ENCODE measurements at places on chromosomes 1 and 21. TPM values are rescaled to one million over a fixed set of nuclear protein-coding genes. Genes with fewer than 3 reads are reported as not detected.

The ERI3 gene
- polyA plus RNA-seq, result 93.2 TPM

The IL22RA1 gene
- polyA plus RNA-seq, result 3.5 TPM

The IVL gene
- not detected for polyA plus RNA-seq

The HTR6 gene
- polyA plus RNA-seq, result not detected

The FALEC gene
- polyA plus RNA-seq, result 0.39 TPM

The MED8 gene
- polyA plus RNA-seq, result 70.4 TPM

The RBP7 gene
- polyA plus RNA-seq, result 0.61 TPM

The EXOSC10 gene
- 44.2 TPM for polyA plus RNA-seq

The ADAMTSL4 gene
- polyA plus RNA-seq, result 19.7 TPM

The GBP6 gene
- not detected for polyA plus RNA-seq

The PEAR1 gene
- polyA plus RNA-seq, result 6.3 TPM

The TNFSF4 gene
- polyA plus RNA-seq, result 0.80 TPM

The KIFAP3 gene
- polyA plus RNA-seq, result 15.4 TPM

The EFHD2 gene
- polyA plus RNA-seq, result 67.5 TPM

The SLC9C2 gene
- polyA plus RNA-seq, result 1.1 TPM

The FAM163A gene
- 2.2 TPM for polyA plus RNA-seq

The SPSB1 gene
- polyA plus RNA-seq, result 102 TPM

The NPHS2 gene
- polyA plus RNA-seq, result not detected

The OR2M4 gene
- polyA plus RNA-seq, result not detected

The TATDN3 gene
- 6.0 TPM for polyA plus RNA-seq

The ECE1 gene
- polyA plus RNA-seq, result 84.4 TPM

The NHLH1 gene
- polyA plus RNA-seq, result not detected

The NHLH2 gene
- polyA plus RNA-seq, result 0.49 TPM

The AADACL3 gene
- polyA plus RNA-seq, result not detected

The CFHR5 gene
- polyA plus RNA-seq, result not detected

The SPRR4 gene
- not detected for polyA plus RNA-seq

The TCP10L gene
- polyA plus RNA-seq, result 0.91 TPM

The C1orf94 gene
- polyA plus RNA-seq, result not detected

The CLDN17 gene
- polyA plus RNA-seq, result not detected

The DMRTA2 gene
- not detected for polyA plus RNA-seq

The LINGO4 gene
- polyA plus RNA-seq, result not detected

The S100A2 gene
- 6.9 TPM for polyA plus RNA-seq

The SERINC2 gene
- polyA plus RNA-seq, result 154 TPM

The NKAIN1 gene
- 1.8 TPM for polyA plus RNA-seq

Data from hepatocyte (in vitro differentiated cells).